ENCODE measurements at places on chromosomes 7 and 10. TPM values are rescaled to one million over a fixed set of nuclear protein-coding genes. Genes with fewer than 3 reads are reported as not detected.

- no peak for DNase-seq
Observed at GRCh38 chr10:34166354-34166753, 648.7 kb downstream of the PARD3 start.

GRCh38 chr10:116947841-116948529 lies 57.0 kb downstream of the SHTN1 start:
- no peak for DNase-seq

SPDYE11 gene
- total RNA-seq, result not detected

FFAR4 gene
- 0.07 TPM for total RNA-seq

- DNase-seq, result no peak
Observed at GRCh38 chr10:24505759-24506158, 217.9 kb downstream of the ARHGAP21 start.

DNA sequence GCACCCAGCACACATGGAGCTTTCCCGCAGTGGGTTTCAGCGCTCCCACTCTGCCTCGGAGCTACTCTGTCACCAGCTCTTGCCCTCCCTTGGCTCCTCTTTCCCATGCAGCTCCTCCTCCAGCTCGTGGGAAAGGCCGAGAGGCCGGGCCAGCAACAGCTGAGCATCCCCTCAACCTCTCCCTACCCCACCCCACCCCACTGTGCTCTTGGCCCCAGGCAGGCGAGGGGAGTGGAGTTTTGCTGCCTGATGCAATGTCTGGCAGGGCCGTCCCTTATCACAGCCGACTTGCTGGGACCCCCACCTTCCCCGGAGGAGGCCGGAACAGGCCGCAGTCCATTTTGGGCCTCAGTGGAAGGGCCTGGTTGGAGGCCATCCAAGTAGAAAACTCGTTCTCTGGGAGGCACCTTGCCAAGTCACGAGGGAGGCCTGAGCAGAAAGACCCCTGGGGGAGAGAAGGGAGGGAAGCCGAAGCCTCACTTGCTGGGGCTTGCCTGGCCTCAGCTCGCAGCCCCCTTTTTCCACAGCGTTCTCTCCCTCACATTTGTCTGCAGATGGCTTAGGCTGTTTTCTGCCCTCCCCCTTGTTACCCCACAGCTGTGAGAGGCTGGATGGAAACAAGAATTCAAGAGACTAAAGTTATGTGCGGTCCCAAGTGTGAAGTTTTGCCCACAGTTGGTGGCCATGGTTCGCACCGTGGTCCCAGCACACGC lies 35.3 kb downstream of the CHST3 start:
- DNase-seq, result peak; percentile 88

- no peak for DNase-seq
Observed at GRCh38 chr10:3805791-3806461, 20.9 kb upstream of the KLF6 start.

GRCh38 chr7:98107313-98107721 lies 655 bp downstream of the LMTK2 start:
- peak; percentile 35 for DNase-seq

- DNase-seq, result no peak
Observed at GRCh38 chr10:53479365-53479764, 706.8 kb upstream of the MBL2 start.

All from left ventricle myocardium superior (tissue), 1 donor.